EL (cell line): ENCODE measurements at places on chromosomes 2 and 18.

DNA sequence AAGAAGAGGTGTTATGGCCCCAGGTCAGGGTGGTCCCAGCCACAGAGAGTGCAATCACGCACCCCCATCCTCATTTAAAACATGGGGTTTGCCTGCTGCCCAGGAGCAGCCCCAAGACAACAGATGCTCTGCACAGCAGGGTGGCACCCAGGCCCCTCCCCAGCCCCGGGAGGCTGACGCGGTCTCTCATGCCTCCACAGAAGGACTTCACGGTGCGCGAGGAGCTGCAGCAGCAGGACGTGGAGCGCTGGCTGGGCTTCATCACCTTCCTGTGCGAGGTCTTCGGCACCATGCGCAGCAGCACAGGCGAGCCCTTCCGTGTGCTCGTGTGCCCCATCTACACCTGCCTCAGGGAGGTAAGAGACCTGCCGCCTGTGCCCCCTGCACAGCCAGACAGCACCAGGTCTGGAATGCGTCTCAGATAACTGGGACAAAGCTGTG, 133.7 kb downstream of the SMAD7 start:
- DNase-seq = no peak

DNA sequence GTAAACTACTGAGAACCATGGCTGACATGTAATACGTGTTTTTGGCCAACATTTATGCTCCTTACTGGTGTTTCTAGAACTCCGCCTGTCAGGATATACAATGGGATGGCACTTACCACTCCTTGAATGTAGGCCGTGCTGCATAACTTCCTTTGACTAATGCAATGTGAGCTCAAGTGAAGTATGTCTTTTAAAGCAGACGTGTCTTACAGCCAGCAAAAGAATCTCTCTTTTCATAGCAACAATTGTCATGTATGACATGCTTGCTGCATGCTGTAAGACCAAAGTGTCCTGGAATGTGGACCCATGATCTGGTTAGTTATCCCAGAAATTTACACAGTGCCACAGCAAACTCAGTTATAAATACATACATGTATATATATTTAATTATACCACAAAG, 1202.7 kb upstream of the PIK3C3 start:
- DNase-seq = no peak

DNA sequence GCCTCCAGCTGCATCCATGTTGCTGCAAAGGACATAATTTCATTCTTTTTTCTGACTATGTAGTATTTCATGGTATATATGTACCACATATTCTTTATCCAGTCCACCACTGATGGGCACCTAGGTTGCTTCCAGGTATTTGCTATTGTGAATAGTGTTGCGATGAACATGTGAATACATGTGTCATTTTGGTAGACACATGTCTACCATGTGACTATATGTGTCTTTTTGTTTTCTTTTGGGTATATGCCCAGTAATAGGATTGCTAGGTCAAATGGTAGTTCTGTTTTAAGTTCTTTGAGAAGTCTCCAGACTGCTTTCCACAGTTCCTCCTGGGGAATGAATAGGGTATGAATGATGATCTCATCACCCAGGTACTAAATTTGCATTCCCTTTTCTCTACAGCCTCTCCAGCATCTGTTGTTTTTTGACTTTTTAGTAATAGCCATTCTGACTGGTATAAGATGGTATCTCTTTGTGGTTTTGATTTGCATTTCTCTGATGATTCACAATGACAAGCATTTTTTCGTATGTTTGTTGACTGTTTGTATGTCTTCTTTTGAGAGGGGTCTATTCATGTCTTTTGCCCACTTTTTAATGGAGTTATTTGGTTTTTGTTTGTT, 35.6 kb upstream of the FEZ2 start:
- DNase-seq = peak; percentile 75

DNA sequence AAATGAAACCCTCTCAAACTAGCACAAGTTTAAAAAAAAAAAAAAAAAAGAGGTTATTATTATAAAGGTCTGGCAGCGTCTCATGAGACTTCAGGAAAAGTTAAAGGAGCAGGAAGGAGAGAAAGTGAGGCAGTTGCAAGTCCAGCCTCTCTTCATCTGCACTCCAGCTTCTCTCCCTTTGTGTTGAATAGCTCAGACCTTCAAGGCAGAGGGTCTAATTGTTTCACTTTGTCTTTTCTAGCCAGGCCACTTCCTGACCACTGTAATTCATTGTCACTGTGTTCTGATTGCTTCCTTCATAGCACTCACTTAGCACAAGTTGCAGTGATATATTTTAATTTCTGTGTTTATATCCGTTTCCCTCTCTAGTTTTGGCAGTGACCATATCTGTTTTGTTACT, 99.9 kb downstream of the SPATS2L start:
- DNase-seq = peak; percentile 25

- peak; percentile 63 for DNase-seq
Observed at GRCh38 chr2:215784371-215784783, 229.0 kb downstream of the MREG start.
